ENCODE measurements at places on chromosomes 5 and 9. TPM values are rescaled to one million over a fixed set of nuclear protein-coding genes. Genes with fewer than 3 reads are reported as not detected.

DNA sequence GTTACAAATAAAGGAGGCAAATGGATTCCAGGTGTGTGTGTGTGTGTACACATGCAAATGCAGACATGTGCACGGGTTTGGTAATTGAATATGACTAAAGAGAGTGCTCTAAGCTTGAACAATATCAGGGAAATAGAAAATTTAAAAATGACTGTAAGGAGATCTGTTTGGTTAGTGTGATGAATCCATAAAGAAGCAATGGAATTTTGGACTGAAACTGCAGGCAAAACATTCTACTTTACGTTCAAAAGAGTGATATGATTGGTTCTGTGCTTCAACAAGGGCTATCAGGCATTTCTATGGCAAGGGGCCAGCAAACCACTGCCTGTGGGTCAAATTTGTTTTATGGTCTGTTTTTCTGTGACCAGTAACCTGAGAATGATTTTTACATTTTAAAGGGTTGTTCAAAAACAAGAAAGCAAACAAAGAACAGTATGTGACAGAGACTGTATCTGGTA lies 332.8 kb upstream of the KLF9 start:
- DNase-seq, result no peak

GRCh38 chr5:102777099-102777498 lies 22.0 kb downstream of the PAM start:
- no peak for DNase-seq

The PRSS3 gene
- total RNA-seq, result not detected

DNA sequence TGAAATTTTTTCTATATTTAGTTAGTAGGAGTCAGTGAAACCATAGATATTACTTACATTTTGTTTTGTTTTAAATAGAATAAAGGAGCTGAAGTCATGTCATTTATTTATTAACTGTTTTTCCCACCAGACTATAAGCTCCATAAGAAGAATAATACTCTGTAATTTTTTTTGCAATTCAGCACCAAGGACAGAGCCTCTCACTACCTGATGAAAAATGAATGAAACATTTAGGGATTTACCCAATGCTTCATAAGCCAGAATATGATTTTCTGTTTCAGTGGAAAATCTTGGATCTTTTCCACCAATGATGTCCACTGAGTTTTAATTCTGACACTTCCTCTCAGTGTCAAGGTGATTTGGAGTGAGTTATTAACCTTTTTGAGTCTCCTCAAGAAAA lies 624.9 kb upstream of the GRAMD2B start:
- DNase-seq, result no peak

DNA sequence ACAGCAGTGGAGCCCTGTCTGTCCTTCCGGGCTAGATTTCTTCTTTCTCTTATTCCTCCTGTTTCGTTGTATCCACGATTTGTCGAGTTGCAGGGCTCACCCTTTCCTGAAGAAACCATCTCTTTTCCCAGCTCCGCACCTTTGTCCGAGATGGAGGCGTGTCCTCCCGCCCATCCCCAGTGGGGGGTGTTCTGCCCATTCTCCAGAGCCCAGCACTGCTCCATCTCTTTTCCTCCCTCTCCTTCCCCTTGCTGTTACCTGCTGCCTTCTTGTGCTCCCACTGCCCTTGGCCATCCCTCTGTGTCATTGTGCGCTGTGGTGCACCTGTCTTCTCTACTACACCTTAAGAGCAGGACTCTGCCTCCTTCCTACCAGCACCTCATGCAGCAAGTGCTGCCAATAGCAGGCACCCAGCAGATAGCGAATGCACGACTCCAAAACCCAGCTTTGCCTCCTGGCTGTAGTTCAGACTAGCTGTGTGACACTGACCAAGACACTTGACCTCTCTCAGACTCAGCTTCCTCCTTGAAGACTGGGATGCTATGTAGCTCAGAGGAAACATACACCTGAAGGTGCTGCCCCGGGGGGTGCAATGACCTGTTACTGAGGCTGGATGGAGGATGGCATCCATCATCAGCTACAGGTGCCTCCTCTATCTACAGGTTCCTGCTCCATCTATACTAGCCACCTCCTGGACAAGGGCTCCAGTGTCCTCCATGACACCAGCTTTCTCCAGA lies 8.9 kb downstream of the OR13J1 start:
- DNase-seq, result no peak

DNA sequence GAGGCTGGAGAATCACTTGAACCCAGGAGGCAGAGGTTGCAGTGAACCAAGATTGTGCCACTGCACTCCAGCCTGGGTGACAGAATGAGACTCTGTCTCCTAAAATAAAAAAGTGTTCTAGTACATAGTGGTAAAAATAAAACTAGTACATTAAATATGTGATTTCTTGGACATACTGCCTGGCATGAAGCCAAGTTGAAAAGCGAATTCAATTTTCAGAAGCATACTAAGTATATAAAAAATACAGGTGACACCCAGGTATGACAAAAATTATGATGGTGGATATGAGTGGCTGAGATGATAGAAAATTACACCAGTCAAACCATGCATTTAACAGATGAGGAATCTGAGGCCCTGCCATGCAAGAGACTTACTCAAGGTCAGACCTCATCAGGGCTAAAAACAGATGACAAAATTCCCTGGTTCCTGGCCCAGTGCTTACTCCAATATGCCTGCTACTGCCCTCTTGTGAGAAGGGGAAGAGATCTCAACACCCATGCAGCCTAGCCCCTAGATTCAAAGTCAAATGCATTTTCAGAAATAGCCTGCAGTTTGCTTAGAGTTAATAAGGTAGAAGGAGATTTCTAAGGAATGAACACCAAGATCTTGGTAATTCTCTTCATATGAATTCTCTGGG lies 46.6 kb upstream of the GNPDA1 start:
- no peak for DNase-seq

DNA sequence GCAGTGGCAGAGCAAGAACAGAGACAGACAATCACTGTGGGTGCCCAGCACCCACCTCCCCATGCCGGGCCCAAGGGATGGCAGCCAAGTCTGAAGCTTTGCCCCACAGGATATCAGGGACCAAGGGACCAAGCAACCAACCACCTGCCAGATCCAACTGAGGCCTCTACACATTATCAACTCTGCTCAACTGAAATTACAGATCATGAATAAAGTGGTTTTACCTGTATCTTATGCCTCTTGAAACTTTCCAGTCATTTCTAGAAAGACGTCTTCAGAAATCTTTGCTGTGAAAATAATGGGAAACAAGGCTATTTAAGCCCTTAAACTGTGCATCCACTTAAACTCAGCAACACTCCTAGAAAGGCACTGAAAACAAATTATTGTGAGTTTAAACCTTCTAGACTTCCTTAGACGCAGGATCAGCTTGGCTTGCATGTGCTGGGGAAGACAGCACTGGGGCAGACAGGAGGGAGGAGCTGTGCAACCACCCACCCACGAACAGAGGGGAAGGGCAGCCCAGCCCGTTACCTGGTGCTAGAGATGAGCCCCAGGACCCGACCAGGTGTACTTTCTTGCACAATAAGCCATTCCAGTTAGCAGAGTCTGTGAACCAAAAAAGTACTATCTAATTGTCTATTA lies 80.0 kb downstream of the SEMA4D start:
- no peak for DNase-seq

The HTR1A gene
- total RNA-seq, result not detected
